ENCODE measurements at places on chromosomes 2 and 18.
A peak's percentile ranks its signal among the peaks of the same experiment; 100 is the strongest.

DNA sequence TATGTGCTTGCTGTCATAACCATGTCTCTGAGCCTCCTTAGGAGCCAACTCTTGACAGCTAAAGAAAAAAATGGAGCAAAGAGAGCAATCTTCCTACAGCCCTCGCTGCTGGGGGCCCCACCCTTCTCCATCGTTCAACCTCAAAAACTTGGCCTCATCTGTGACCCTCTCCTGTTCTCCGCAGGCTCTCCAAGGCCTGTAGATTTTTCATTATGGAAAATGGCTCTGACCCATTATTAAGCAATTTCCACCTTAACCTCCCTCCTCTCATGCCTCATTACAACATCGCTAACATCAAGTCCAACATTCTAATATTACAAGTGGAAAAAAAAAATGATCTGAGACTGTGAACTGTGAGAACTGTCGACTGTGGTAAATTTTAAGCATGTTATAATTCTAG, 98.7 kb downstream of the SLC8A1 start:
- no peak for DNase-seq

- no peak for DNase-seq
Measured at GRCh38 chr18:71760541-71760940, 783.6 kb downstream of the CBLN2 start.

GRCh38 chr2:169438466-169439072, 40.7 kb upstream of the BBS5 start:
- DNase-seq, result no peak

DNA sequence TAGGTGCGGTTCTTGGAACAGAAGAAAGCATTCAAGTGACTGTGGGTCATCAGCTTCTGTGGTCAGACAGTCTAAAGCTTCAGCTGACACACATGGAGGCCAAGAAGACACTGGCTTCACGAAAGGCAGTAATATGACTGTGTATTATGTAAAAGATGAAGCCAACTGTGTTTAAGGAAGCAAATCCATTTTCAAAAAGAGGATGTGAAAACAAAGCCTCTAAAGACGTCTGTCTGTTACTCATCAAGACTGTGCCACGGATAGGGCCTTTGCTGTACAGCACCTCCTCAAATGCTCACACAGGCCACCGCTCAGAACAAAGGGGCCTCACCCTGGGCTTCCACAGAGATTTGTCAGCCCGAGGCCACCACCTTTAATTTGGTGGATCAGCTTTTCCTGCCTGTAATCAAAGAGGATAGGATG, 21.1 kb upstream of the TMEM163 start:
- no peak for DNase-seq

DNA sequence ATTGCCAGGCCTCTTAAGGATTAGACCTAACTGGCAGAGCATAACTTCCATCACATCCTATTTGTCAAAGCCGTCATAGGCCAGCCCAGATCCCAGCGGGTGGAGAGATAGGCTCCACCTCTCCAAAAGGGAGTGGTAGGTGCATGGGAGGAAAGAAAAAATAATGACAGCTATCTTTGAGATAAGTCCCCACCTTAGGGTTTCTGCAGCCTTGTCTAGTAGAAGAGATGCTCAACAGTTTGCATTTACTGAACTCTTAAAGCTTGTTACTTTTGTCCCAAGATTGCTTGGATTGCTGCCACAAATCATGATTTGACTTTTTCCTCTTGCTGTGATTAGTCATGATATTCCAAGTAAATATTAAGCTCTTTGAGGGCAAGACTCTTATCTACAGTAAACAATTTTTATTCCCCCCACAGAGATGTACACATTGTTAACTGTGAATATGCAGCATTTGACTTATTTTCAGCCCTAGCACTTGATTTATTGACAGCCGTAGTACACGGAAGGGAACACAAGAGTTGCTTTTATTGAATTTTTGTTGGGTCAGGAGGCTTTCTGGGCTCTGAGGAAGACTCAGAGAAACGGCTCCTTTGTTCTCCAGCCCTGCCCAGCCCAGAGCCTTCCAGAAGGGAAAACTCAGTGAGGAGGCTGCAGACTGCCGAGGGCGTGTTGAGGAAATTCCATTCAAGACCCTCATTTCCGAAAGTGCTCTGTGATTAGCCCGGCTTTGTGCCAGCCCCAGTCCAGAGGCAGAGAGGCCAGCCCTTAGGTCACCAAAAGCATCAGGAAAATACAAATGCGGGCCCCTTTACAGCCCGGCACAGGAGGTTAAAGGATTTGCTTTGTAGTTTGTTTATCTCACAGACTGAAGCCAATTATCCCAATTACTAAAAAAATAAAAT, 75.5 kb upstream of the ZNF532 start:
- no peak for DNase-seq

GRCh38 chr2:172556284-172557033, 569 bp downstream of the PDK1 start:
- DNase-seq, result peak; percentile 49

- peak; percentile 6 for DNase-seq
Measured at GRCh38 chr2:212863185-212863588, 288.2 kb downstream of the IKZF2 start.

DNA sequence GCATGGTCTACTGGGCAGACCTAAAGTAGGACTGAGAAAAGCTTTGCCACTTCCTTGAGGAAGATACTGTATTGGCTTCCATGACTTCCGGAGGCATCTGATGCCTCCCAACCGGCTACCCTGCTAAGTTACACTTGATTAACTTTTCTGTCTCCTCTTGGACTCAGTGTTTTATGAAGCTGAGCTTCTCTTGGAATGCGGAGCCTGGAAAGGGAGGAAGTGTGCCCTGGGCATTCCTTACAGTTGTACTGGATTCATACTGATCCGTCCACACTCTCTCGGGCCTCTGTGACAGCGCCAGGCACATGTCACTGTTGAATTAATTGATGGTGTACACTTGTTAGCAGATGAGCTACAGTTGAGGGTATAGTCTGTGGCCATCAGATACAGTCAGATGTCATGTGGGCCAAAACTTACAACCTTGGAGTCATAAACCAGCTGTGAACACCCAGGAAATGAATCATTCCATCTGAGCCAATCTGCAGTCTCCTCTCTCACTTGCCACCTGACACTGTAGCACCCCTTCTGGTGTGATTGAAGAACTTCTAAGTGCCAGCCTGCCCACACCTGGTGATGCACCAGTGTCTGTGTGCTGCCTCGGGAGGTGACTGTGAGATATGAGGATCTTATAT, 122.5 kb downstream of the FHOD3 start:
- DNase-seq, result no peak

DNA sequence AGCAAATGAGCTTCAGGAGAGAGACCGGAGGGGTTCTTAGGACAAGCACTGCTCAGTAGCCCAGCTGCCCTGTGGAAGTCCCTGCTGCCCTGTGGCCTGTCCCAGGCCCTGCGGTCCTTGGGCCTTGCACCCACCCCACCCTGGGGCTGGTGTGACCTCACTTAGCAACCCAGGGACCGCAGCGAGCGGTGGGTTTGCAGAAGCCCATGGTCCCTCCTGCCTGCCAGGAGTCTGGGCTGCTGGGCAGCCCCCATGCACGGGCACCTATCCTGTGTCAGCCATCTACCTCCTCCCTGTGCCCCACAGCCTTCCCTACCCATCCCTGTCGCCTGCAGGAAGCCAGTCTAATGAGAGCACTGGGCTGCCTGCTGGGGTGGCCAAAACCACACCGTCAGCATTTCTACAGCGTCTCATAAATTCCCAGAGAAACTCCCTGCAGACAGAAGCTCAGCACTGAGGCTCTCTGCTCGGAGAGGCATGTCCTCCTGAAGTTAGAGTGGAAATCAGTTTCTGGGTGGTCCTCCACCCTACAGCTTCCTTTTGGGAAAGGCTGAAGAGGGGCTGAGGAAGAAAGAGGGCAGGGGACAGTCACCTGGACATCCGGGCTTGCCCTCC, 231.1 kb upstream of the HS6ST1 start:
- DNase-seq, result no peak
